ENCODE measurements at places on chromosomes 7 and 10.
A peak's percentile ranks its signal among the peaks of the same experiment; 100 is the strongest.

DNA sequence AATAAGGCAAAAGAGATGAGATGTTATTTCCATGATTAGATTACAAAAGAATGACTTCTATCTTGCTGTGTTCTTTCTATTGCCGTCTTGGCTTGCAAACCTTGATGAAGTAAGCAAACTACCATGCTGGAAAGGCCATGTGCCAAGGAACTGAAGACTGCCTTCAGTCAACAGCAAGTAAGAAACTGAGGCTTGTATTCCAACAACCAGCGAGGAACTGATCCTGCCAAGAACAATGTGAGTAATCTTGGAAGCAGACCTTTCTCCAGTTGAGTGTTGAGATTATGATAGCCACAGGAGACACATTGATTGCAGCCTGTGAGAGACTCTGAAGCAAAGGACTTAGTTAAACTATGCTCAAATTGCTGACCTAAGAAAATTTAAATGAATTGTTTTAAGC lies 164.6 kb upstream of the GRM3 start:
- DNase-seq = no peak

GRCh38 chr10:36817898-36818297 lies 307.5 kb upstream of the ANKRD30A start:
- DNase-seq = no peak

GRCh38 chr7:141630621-141631020 lies 71.3 kb downstream of the DENND11 start:
- DNase-seq = no peak

DNA sequence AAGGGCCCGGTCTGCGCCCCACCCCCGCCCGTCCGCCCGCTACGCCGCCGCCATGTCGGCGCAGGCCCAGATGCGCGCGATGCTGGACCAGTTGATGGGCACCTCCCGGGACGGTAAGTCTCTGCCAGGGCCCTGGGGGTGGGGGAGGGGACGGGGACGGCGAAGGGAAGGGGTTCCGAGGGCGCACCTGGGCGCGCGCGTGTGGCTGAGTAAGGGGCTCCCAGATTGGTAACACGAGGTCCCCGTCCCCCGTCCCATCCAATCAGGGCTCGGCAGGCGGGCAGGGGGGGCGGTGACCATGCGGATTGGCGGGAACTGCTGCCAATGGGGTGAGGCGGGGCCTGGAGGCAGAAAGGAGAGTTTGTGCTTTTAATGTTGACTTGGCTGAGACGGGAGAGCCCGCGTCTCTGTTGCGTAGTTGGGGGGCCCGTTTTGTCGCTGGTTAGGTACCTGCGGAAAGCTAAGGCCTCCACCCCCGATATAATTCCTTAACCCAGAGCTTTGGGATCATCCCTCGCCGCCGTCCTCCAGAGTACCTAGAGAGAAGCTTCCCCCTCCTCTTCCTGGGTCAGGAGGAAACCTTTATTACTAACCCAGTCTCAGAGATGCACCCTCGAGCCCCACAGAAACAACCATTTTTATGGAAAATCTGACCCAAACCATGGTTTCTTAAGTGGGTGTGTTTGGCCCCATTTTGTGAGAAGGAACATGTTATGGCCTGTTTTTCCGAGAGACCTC lies 685 bp downstream of the LUC7L2 start:
- peak; percentile 99 for DNase-seq

All from activated naive CD4-positive, alpha-beta T cell treated with anti-CD3 and anti-CD28 coated beads for 36 hours (primary cell).